ENCODE measurements at places on chromosomes 6 and 20.

DNA sequence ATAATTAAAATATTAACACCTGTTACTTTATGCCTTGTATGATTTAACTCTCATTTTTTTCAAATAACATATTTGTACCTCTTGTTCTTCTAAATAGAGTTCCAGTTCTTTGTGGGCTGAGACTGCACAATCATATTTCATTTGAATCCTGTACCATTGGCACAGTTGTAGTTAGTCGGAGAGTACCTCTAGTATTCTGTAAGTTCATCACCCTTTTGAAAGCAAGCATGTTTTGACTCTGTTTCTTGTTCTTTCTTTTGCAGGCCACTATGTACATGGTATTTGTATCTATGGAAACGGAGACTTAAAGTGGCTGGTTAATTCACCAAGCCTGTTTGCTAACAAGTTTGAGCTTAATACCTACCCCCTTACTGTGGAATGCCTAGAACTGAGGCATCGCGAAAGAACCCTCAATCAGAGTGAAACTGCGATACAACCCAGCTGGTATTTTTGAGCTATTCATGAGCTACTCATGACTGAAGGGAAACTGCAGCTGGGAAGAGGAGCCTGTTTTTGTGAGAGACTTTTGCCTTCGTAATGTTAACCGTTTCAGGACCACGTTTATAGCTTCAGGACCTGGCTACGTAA, 68.2 kb downstream of the C6orf52 start:
- DNase-seq = no peak

DNA sequence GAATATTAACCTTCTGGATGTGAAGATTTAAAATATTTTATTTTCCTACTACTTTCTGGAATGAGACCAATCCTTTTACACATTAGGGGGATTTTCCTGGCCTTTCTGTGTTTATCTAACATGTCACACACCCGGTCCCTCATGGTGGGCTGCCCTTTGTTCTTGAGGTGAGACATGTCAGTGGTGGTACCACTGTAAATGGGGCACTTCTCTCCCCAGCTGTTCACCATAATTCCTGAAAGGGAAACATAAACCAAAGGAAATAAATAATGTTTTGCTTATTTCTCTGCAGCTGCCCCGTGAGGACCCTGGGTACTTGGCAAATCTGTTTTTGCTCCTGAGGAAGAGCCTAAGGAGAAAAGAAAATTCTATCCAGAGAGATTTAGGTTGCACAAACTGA, 41.1 kb downstream of the GRIK2 start:
- no peak for DNase-seq

DNA sequence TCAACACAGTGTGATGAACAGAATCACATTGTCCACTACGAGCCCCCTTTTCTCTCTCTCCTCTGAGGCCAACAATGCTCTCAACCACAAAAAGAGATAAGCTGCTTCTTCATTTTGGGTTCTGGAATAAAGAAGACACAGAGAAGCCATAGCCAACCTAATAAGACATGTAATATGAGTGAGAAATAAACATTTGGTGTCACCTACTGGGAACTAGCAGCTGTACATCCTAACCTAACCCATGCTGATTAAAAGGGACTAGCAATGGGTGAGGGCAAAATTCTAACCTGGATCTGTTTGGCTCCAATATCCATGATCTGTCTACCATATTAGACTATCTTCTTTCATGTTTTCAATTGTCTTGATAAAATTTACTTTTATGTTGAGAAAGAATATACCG, 369.1 kb upstream of the MARCKS start:
- DNase-seq = no peak

- no peak for DNase-seq
Observed at GRCh38 chr20:46990017-46990595, 95.5 kb downstream of the EYA2 start.

DNA sequence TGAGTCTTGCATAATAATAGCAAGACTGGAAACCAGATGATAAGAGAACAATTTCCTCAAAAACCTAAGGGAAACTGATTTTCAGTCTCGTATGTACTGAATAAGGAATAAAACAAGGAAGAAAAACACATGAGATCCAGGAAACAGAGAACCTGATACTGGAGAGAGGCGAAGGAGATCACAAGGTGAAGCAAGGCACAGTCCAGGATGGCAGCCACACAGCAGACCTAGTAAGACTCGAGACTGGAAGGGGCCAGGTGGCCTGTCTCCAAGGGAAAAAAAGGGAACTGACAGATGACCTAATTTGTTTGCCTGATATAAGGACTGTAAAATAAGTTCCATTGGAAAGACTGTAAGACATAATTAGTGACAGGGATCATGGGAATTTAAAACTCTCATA, 71.1 kb downstream of the TASP1 start:
- no peak for DNase-seq

DNA sequence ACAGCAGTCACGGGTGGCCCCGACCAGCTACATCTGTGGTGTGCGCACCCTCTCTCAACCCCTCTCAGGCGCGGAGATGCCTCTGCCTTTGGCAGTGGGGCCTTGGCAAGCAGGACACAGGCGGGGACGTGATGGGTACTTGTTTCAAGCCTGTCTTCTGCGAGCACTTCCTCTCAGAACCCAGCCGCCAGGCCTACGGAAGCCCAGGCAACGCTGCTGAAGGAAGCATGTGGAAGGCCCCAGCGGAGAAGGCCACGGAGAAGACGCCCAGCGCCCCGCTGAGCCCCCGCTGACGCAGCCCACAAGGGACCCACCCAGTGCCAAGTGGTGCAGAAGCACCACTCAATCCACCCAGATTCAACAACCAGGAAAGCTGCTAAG, 13.0 kb downstream of the SERPINB6 start:
- DNase-seq = peak; percentile 52

Data from right lobe of liver (tissue), 6 donors.